ENCODE measurements at places on chromosomes 16 and 17. TPM values are rescaled to one million over a fixed set of nuclear protein-coding genes. Genes with fewer than 3 reads are reported as not detected.

The RUNDC1 gene
- total RNA-seq, result 13.9 TPM

GRCh38 chr16:22618842-22619241 lies 108.2 kb downstream of the NPIPB5 start:
- H3K4me3 ChIP-seq, result no peak overlapping the region
- H3K4me1 ChIP-seq, result no peaks in the 10 kb centered on the region
- no peak overlapping the region for H3K27ac ChIP-seq

GRCh38 chr17:80424878-80425765 lies 10.2 kb downstream of the ENDOV start:
- no peak for DNase-seq
- no peak overlapping the region for H3K4me3 ChIP-seq
- H3K27ac ChIP-seq, result no peak overlapping the region
- H3K4me1 ChIP-seq, result no peaks in the 10 kb centered on the region
- H3K36me3 ChIP-seq, result no peaks in the 10 kb centered on the region

DNA sequence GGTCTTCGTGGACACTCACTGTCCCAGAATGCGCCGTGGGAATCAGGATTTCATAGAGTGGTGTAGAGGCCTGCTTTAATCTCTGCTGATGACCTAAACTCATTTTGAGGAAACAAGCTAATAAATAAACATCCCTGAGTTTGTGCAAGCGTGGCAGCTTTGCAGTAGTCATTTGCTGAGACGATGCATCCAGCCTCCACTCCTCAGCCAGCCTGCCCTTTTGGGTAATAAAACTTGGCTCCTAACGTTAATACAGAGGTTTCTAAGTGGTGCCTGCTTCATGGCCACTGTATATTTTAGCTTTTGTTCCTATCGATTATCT lies 1.3 kb downstream of the DGKE start:
- H3K4me1 ChIP-seq, result peaks cover 22% of the 10 kb centered on the region
- peaks cover 3% of the 10 kb centered on the region for H3K27me3 ChIP-seq
- DNase-seq, result no peak
- peak overlapping the region; percentile 84 for H3K4me3 ChIP-seq

DNA sequence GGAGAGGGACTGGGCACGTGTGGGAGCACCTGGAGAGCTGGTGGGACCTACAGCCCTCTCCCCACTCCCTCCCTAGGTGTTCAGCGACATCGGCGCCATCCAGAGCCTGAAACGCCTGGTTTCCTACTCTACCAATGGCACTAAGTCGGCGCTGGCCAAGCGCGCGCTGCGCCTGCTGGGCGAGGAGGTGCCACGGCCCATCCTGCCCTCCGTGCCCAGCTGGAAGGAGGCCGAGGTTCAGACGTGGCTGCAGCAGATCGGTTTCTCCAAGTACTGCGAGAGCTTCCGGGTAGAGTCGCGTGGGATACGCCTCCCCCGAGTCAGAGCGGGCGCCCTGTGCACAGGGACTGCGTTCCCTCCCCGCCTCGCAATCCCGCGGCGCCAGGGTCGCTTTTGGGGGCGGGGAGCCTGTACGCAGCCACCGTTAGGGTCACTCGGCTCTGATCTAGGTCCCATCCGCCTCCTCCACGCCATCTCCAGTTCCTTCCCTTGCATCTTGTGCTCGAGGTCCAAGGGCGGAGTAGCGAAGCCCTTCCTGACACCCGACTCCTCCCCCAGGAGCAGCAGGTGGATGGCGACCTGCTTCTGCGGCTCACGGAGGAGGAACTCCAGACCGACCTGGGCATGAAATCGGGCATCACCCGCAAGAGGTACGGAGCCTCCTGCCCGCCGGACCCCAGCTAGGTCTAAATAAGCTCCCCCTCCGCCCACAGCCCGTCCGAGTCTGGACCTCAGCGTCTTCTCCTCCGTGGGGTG lies 13.0 kb downstream of the SARM1 start:
- no peak overlapping the region for H3K27ac ChIP-seq
- H3K27me3 ChIP-seq, result peaks cover 60% of the 10 kb centered on the region
- no peak for DNase-seq
- H3K36me3 ChIP-seq, result peaks cover 5% of the 10 kb centered on the region

GRCh38 chr16:69865701-69866100 lies 85.4 kb upstream of the CLEC18A start:
- no peak for DNase-seq
- H3K4me3 ChIP-seq, result no peak overlapping the region
- no peak overlapping the region for H3K27ac ChIP-seq
- peaks cover 3% of the 10 kb centered on the region for H3K36me3 ChIP-seq

- peaks cover 21% of the 10 kb centered on the region for H3K36me3 ChIP-seq
- no peak overlapping the region for H3K4me3 ChIP-seq
- peak overlapping the region; percentile 12 for H3K27ac ChIP-seq
- peaks cover 3% of the 10 kb centered on the region for H3K27me3 ChIP-seq
- no peak for DNase-seq
- peaks cover 21% of the 10 kb centered on the region for H3K4me1 ChIP-seq
Measured at GRCh38 chr16:13950821-13951547, 31.0 kb downstream of the ERCC4 start.

DNA sequence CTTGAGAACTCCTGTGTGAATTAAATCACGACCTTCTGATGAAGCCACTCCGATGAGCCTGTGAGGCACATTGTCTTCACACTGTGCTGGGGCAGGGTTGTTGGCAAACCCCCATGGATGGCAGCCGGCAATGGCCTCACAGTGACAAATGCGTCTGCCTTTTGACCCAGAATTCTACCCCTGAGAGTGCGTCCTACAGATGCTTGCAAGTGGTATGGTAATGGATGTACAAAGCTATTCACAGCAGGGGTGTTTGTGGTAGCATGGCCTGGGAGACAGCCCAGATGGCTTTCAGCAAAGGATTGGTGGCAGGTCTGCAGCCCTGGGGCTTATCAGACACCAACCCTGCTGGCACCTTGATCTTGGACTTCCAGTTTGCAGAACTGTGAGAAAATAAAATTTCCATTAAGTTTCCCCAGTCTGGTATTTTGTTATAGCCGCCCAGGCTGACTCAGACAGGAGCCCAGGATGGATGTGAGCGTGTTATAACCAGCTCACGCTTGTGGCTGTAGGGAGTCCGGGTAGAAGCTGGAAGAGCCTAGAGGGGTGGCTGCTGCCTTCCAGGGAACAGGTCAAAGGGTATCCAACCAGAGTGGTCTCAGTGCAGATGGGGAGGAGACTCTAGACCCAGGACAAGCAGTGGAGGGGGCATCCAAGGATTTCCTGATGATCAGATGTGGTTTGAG lies 10.1 kb downstream of the AFMID start:
- H3K27ac ChIP-seq, result peak overlapping the region; percentile 84
- H3K27me3 ChIP-seq, result no peaks in the 10 kb centered on the region
- no peak overlapping the region for H3K4me3 ChIP-seq
- H3K36me3 ChIP-seq, result peaks cover 10% of the 10 kb centered on the region
- peaks cover 11% of the 10 kb centered on the region for H3K4me1 ChIP-seq

- no peak overlapping the region for H3K4me3 ChIP-seq
- no peak for DNase-seq
- peaks cover 24% of the 10 kb centered on the region for H3K27me3 ChIP-seq
- H3K27ac ChIP-seq, result no peak overlapping the region
- H3K36me3 ChIP-seq, result no peaks in the 10 kb centered on the region
Measured at GRCh38 chr16:31404353-31405064, 11.4 kb downstream of the ITGAD start.

DNA sequence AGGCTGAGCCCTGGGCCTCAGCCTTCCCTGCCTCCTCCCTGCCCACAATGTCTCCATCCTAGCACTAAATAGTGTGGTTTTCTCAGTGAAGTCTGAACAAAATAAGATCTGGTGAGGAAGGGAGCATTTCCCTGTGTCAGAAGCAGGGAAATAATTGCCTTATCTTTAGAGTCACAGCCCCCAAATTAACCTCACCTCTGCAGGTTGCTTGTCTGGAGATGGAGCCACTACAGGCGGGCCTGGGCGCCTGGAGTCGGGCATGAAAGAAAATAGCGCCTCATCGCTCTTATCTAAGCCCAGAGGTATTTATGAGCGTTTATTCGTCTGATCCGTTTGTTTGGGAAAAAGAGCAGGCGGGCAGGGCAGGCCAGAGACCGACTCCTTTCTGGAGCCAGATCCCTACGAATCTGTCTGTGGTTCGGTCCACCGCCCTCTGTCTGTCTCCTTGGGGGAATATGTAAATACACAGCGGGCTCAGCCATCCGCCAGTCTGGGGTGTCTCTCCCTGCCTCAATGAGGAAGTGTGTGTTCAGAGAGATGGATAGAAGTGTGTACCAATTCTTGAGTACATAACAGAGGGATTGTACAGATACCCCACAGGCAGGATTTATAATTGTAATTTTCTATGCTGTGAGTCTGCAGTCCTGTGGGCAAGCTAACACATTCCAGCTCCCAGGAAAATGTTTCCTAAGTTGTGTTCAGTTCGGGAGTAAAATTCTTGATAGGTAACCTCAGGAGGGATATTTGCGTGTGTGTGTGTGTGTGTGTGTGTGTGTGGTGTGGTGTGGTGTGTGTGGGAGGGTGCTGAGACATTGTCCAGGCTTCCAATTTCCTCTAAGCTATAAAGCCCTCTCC lies 4.3 kb downstream of the HOXB6 start:
- DNase-seq, result no peak
- peaks cover 85% of the 10 kb centered on the region for H3K4me1 ChIP-seq
- peak overlapping the region; percentile 90 for H3K4me3 ChIP-seq
- H3K36me3 ChIP-seq, result peaks cover 7% of the 10 kb centered on the region
- H3K27me3 ChIP-seq, result no peaks in the 10 kb centered on the region

GRCh38 chr16:74699666-74700065 lies 996 bp downstream of the MLKL start:
- H3K27me3 ChIP-seq, result peaks cover 13% of the 10 kb centered on the region
- no peak overlapping the region for H3K4me3 ChIP-seq
- DNase-seq, result no peak

GRCh38 chr17:70654706-70655105 lies 485.4 kb downstream of the KCNJ2 start:
- no peak overlapping the region for H3K4me3 ChIP-seq
- peaks cover 24% of the 10 kb centered on the region for H3K4me1 ChIP-seq
- DNase-seq, result no peak
- no peak overlapping the region for H3K27ac ChIP-seq
- H3K27me3 ChIP-seq, result no peaks in the 10 kb centered on the region
- no peaks in the 10 kb centered on the region for H3K36me3 ChIP-seq
